Caki2 (cell line): ENCODE measurements at places on chromosomes 11 and 22. TPM values are rescaled to one million over a fixed set of nuclear protein-coding genes. Genes with fewer than 3 reads are reported as not detected.

DNA sequence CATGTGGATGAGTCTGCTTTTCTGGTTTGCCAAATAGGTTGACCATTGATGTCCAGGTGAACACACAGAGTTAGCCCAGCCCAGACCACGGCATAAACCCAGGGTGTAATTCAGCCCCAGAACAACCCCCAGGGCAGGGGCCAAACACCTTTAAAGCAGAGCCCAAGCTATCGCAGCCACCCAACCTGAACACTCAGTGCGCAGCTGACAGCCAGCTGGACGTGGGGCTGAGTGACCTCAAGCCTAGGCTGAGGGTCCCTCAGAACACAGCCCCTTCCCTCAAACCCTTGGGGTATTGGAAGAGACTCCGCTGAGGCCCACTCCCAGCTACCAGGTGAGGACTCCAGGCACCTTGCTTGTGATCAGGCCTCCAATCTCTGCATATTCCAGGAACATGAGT lies 161.5 kb upstream of the NECTIN1 start:
- DNase-seq = no peak

GRCh38 chr11:75743711-75744563 lies 24.6 kb upstream of the DGAT2 start:
- DNase-seq = no peak

DNA sequence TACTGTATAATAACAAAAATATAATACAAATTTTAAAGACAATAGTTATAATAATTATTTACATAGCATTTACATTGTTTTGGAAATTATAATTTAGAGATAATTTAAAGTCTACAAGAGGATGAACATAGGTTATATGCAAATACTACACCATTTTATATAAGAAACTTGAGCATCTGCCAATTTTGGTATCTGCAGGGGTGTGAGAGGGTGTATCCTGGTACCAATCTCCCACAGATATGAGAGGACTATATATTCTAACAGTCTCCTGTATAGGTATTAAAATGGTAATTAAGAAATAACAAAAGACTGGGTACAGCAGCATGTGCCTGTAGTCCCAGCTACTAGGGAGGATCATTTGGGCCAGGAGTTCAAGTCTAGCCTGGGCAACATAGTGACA lies 134.4 kb downstream of the APOL5 start:
- no peak for DNase-seq

DNA sequence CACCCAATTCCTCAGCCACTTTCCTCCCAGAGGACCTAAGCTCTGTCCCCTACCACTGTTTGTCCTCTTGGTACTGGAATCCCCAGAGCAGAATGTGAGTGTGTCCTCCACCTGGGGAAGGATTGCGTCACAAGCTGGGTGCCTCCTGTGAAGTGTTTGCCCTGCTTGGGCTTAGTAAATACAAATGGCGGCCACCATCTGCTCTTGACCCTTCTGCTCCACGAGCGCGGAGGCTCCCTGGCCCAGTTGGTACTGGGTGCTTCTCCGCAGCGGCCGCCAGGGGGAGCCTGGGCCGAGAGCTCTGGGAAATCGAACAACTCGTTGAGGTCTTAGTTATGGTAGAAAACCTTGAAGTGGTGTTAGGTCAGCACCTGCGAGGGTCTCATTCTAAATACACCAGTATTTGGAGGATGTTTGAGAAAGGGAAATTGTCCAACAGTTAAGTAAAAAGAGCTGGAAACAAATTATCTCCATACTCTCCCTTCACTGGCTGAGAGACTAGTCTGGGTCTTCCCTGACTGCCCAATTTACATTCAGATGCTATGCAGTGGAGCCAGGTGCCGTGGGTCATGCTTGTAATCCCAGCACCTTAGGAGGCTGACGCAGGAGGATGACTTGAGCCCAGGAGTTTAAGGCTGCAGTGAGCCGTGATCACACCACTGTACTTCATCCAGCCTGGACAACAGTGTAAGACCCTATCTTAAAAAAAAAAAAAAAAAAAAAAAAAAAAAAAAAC lies 74.6 kb upstream of the TEAD1 start:
- no peak for DNase-seq

- DNase-seq = no peak
Observed at GRCh38 chr11:2138431-2139122, 612 bp downstream of the IGF2 start.

GRCh38 chr11:93031386-93031785 lies 61.9 kb downstream of the MTNR1B start:
- DNase-seq = no peak

GRCh38 chr22:24030186-24030702 lies 19.1 kb downstream of the CABIN1 start:
- no peak for DNase-seq

Gene PLAAT2
- 3.4 TPM in 1 of 2 replicates, not detected in the other for total RNA-seq

Gene PKNOX2
- not detected in 2 replicates for total RNA-seq

Gene PACSIN2
- 145 and 175 TPM in 2 replicates for total RNA-seq
